Eye (tissue), 1 donor: ENCODE measurements at places on chromosomes 7 and 10.
A peak's percentile ranks its signal among the peaks of the same experiment; 100 is the strongest.

- no peak for DNase-seq
Observed at GRCh38 chr10:67794909-67795460, 43.0 kb downstream of the DNAJC12 start.

- DNase-seq, result no peak
Observed at GRCh38 chr10:119807960-119808697, 64.5 kb downstream of the MCMBP start.

GRCh38 chr10:34473174-34474008, 341.7 kb downstream of the PARD3 start:
- no peak for DNase-seq

GRCh38 chr7:92231-92674, 100.1 kb upstream of the FAM20C start:
- peak; percentile 57 for DNase-seq

- DNase-seq, result peak; percentile 40
Observed at GRCh38 chr10:24097751-24098207, 111.2 kb upstream of the KIAA1217 start.

DNA sequence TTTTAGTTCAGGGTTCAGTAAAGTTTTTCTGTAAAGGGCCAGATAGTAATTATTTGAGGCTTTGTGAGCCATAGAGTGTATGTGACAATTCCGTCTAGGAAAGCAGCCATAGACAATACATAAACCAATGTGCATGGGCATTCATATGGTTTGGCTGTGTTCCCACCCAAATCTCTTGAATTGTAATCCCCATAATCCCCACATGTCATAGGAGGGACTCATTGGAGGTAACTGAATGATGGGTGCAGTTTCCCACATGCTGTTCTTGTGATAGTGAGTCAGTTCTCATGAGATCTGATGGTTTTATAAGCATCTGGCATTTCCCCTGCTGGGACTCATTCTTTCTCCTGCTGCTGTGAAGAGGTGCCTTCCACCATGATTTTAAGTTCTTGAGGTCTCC, 29.9 kb downstream of the SEC61G start:
- no peak for DNase-seq

- DNase-seq, result no peak
Observed at GRCh38 chr10:4812046-4812445, 14.0 kb upstream of the AKR1E2 start.

- DNase-seq, result peak; percentile 25
Observed at GRCh38 chr10:104580321-104580720, 60.8 kb upstream of the SORCS3 start.

DNA sequence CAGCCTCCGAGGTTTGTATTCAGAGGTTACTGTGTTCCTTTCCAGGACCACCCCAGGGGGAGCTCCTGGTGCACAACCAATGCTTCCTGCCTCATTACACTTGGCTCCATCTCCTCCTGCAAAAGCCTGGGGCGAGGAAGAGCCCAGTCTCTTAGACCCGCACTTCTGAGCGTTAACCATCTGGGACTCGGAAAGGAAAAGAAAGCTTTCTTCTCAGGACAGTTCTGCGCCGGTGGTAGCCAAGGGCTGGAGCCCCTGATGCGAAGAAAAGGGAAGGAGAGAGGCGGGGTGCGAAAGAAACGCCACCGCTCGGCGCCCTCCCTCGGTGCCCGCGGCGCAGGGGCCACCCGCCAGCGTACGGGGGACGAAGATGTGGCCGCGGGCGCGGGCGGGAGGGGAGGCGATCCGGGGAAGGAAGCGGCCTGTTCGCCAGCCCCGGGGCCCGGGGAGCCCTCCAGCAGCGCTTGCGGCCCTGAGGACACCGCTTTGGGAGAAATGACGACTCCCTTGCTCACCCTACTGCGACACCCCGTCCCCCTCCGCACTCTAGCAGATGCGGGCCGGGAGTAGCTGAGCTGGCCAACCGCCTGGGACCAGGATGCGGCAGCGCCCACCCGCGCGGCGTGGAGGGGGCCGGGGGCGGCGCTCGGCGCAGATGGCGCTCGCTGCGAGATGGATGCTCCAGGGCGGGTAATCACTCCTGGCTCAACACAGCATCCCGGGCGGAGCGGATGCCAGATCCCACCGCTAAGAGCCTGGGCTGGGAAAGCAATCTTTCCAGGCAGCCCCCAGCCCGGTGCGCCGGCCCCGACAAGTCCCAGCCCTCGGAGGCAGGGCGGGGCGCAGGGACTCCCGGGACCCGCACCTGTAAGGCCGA, 1.3 kb downstream of the NRCAM start:
- DNase-seq, result peak; percentile 88

- DNase-seq, result no peak
Observed at GRCh38 chr10:3427950-3428354, 255.4 kb upstream of the PITRM1 start.
